ENCODE measurements at places on chromosomes 6 and 20.
A peak's percentile ranks its signal among the peaks of the same experiment; 100 is the strongest.

DNA sequence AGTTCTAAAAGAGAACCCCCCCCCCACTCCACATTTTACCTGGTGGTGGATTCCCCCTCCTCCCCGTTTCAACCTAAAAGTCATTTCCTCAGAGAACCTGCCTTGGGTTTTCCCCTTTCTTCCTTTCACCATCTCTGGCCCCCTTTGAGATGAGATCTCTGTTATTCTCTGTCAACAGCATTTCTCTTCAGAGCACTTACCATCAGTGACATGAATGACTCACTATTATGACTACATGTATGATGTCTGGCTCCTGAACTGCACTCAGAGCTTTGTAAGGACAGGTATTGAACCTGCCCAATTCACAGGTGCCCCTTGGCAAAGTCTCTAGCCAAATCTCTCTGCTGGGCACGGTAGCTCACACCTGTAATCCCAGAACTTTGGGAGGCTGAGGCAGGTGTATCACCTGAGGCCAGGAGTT, 61.4 kb upstream of the JARID2 start:
- no peak for DNase-seq

DNA sequence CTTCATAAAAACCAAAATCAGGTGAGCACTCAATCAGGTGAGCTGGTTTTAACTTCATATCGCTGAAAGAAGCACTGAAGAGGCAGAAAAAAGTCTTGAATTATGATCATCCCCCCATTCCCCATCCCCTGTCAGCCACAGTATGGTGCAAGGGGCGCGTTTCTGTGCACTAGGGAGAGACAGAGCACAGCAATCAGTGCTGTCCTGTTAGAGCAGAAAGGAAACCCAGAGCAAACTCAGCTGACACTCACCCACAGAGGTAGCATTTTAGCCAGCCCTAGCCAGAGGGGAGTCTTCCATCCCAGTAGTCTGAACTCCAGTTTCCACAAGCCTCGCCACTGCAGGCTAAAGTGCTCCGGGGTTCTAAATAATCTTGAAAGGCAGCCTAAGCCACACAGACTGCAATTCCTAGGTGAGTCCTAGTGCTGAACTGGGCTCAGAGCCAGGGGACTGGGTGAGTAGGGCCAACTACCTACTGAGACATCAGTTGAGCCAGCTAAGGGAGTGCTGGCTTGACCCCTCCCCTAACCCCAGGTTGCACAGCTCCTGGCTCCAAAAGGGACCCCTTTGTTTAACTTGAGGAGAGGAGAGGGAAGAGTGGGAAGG, 1352.6 kb upstream of the GJE1 start:
- no peak for DNase-seq

GRCh38 chr6:92582211-92582610, 837.1 kb downstream of the EPHA7 start:
- DNase-seq = no peak

DNA sequence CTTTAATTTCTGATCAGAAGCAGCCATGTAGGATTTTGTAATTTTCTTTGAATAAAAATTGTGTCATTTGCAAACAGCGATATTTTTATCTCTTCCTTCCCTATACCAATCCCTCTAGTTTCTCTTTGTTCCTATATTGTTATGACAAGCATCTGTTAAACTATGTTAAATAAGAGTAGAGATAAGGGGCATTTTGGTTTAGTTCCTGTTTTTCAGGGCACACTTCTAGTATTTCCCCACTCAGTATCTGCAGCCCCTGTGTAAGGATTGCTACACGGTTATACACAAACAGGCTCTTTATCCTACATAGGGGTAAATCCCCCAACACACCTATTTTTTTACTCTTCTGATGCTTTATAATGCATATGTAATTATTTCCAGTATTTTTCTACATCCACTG, 42.1 kb downstream of the TRERF1 start:
- no peak for DNase-seq

DNA sequence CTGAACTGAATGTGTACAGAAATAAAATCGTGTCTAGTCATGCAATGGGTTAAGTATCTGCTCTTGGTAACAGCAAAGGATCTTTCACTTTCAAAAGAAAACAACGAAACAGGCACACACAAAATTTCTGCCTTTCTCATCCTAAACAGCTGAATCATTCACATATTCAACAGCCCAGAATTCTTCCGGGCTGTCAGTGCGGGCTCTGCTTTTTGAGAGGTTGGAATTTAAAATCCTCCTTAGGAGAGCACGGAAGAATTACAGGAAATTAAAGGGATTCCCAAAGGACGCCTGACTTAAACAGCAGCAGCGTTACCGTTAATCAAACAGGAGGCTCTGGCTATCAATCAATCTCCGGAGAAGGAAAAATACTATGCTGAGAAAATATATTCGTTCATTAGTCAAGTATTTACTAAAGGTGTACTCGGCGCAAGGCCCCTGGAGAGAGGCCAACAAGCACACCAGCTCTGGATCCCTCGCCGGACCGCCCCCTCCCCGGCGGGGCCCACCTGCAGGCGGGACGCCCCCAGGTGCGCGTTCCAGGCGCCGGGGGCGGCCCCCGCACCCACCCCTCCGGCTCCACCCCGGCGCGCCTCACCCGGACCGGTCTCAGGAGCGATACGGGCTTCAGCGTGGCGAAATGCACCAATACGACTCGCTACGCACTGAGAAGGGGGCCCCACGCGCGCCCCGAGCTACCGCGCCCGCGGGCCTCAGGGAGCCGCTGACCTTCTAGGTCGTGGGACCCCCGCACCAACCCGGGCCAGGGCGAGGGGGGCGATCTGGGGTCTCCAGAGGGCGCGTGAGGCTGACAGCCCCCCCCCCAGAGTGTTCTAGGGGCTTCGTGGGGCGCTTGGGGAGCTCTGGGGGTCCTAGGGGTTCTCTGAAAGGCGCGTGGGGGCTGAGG, 1.0 kb downstream of the NAPB start:
- DNase-seq = peak; percentile 31

DNA sequence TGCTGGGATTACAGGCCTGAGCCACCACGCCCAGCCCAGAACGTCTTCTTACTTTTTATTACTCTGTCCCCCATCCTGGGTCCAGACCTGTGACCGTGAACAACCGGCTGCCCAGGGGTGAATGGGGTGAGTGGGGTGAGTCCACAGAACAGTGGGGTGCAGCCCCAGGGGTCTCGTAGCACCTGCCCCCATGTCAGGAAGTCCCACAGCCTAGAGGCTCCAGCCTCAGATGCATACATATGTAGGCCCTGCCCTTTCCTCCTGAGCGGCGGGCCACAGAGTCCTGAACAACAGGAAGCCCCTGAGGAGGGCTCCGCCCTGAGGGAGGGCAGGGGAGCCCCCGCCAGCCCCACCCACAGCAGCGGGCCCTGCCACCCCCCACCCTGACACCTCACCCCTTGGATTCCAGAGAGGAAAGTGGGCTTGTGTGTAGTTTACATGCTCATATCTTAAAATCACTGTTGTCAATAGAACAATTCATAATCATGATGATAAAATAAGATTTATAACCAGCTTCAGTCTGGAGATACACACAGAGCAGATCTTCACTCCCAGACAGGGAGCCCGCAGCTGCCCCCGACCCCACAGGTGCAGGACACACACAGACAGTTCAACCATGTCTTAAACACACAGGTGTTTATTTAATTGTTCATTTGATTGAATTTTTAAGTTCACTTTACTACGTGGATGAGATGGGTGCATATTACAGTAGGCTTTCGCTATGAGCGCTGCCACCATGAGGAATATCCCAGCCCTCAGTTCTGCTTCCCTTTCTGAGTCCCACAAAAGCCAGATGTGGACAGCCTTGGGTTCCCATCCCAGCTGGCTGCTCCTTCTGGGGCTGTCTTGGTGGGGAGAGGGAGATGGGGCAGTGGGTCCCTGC, 12.4 kb upstream of the GMEB2 start:
- DNase-seq = no peak

DNA sequence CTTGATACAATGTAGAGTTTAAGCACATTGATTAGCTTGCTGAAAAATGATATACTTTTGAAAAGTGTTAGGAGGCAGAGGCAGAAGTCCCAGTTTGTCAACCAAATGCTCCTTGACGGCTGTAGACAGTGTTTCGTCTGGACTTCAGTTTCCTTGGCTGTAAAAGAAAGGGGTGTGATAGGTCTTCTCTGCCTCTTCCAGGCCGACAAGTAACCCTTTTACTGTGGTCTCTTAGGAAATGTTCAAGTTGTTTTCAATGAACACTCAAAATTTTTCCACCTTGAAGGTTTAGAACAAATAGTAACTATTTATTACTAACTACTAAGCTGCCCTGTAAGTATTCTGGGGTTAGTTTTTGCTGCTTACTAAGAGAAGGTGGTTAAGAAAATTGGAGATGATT, 122.4 kb downstream of the IRF4 start:
- DNase-seq = no peak

DNA sequence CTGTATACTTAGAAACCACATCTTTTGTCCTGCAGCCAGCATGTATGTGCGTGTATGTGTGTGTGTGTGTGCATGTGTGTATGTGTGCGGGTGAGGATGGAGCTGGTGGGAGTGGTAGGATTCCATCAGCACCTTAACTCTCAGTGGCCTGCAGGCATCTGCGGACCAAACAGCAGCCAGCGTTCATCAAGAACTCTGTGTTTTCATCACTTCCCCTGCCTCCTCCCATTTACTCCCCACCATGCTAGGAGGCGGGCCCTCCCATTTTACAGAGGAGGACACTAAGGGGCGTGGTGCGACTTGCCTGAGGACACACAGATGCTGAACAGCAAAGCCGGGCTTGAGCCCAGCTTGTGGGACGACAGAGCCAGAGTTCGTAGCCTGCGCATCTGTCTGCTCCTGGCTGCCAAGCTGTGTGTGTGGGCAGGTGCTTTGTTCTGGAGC, 8.9 kb downstream of the VSTM2L start:
- no peak for DNase-seq

GRCh38 chr20:63576311-63576710, 2.3 kb upstream of the HELZ2 start:
- DNase-seq = peak; percentile 5

All from fibroblast of skin of left quadriceps (primary cell).